ENCODE measurements at places on chromosomes 6 and 20.

DNA sequence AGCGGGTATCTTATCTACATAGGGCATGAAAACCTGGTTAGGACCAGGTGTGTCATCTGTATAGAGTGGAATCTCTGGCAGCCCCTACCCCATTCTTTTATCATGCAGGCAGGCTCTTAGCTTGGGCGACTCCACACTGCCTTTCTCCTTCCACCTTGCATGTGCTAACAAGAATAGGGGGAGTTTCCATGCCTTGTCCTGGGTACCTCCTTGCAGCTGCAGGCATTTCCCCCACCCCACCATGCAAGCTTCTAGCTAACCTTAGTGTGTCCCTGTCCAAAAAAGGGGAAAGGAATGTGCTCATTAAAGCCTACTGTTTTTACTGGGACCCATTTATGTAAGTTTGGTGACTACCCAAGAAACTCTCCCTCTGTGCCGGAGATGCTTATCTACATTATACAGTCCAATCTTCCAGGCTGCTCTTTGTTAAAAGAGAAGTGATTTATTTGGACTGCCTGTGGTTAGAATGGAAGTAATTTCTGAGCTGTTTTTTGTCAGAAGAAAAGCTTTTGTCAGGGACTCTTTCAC is 10.5 kb upstream of the CEP43 start:
- DNase-seq = no peak

- no peak for DNase-seq
These were observed 116.7 kb upstream of the PRSS16 start for GRCh38 chr6:27130668-27131428.

DNA sequence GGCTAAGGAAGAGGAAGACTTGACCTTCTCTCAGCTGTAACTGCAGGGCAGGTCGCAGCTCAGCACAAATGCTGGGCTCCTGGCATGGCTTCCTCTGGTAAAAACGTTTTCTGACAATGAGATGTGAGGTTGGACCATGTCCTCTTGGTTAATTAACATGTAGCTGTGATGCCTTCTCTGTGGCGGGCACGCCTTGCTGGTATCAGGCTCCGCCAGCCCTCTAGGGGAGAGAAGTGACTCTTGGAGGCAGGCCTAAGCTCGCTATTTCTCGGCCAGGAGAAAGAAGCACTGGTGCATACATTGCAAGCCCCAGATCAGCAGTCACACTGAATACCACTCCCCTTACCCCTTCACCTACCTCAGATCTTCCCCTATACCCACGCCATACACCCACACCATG is 65.0 kb downstream of the QRSL1 start:
- DNase-seq = no peak

- DNase-seq = no peak
These were observed 2.9 kb downstream of the ADGRF5 start for GRCh38 chr6:46918806-46919205.

All from stimulated activated CD4-positive, alpha-beta T cell treated with anti-CD3 and anti-CD28 coated beads, Interleukin-12 subunit alpha, Interleukin-12 subunit beta, amount 100 ng/mL, for 4 hours (primary cell).